ENCODE measurements at places on chromosomes 5 and 9.
A peak's percentile ranks its signal among the peaks of the same experiment; 100 is the strongest.

GRCh38 chr5:108562205-108562454 is 180.2 kb upstream of the FBXL17 start:
- DNase-seq: no peak

DNA sequence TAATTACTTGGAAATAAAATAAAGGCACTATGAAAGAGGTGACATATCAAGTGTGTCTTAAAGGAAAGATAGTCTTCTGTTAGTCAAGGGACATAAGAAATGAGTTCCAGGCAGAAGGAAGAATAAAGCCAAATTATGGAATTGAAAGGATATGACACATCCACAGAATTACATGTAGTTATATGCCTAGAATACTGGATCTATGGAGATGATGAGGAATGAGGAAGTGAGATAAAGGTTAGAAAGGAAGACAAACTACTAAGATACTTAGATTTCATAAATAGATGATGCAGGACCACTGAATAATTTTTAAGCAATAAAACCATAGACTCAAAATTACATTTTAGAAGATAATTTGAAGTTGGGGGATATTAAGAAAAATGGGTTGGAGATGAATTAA is 609.8 kb downstream of the PTPRD start:
- DNase-seq: peak; percentile 8

GRCh38 chr5:149278451-149279210 is 7.0 kb downstream of the AFAP1L1 start:
- no peak for DNase-seq

- no peak for DNase-seq
These were observed 92.8 kb upstream of the SLCO6A1 start for GRCh38 chr5:102591650-102592049.

DNA sequence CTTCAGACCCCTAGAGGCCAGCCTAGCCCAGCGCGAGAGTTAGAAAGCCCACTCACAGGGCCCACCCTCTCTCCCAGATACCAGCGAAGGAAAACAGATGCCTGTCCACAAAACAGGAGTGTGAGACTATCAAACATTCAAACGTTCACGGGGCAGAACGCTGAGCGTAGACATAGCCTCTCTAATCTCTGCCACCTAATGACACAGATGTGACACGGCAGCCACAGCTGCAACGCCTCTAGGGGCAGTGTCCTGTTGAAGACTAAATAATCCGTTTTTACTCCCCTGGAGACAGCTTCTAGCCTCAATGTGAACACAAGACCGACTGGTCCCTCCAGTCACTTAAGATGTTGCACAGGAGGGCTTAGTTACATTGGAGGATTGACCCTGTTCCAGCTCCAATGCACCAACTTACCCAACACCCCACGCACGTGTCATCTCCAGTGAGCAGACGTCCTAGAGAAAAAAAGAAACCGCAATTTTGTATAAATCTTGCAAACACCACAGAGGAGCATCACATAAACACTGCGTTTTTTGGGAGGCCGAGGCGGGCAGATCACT is 14.3 kb downstream of the DIPK1B start:
- DNase-seq: peak; percentile 45

GRCh38 chr9:69081261-69081660 is 45.7 kb downstream of the FXN start:
- no peak for DNase-seq

- peak; percentile 59 for DNase-seq
These were observed 53.7 kb downstream of the ZNF622 start for GRCh38 chr5:16411741-16412455.

DNA sequence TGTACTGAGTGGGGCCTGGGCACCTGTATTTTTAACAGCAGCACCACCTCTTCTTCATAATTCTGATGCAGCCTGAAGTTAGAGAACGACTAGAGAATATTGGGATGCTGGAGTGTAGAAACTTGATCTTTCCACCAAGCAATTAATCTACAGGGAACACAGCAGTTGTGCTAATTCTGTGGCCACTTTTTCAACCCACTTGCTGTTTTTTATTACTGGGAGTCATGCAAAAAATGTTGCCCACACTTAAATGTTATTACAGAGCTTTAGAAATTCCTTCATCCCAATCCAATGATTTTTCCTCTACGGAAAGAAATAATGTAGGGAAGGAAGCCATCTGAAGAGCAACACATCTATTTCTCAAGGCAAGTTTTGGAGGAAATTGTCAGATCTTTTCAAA is 190.9 kb upstream of the TUT7 start:
- peak; percentile 79 for DNase-seq

DNA sequence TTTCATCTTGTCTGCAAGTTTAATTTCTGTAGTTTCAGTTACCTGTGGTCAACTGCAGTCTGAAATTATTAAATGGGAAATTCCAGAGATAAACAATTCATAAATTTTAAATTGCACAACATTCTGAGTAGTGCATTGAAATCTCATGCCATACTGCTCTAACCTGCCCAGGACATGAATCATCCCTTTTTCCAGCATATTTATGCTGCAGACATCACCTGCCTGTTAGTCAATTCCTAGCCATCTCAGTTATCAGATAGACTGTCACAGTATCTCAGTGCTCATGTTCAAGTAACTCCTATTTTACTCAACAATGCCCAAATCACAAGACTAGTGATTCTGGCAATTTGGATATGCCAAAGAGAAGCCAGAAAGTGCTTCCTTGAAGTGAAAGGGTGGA is 223.0 kb upstream of the GRIA1 start:
- no peak for DNase-seq

- DNase-seq: peak; percentile 35
These were observed 411.0 kb downstream of the MAT2B start for GRCh38 chr5:163916376-163916775.

DNA sequence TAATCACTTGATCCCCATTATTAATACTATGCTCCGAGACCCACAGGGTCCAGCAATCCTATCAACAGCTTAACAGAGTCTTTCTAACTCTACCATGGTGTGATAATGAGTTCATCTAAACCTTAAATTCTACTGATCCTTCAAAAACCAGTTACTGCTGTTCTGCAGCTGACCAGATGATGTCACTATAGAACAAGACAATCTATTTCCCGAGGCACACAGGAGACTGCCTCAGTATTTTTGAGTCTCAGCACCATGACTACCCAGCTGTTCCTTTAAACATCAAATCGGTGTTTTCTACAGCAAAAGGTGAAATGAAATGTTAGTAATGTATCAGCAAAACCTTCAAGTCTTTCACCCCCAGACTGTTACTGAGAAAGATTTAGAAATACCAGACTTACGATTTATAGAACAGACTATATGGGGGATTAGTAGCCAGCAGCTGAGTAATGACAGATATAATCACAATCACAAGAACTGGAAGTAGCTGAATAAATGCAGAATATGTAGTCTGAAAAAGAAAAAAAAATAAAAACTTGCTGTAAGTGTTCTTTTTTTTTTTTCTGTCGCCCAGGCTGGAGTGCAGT is 16.9 kb downstream of the DNAJC18 start:
- DNase-seq: peak; percentile 72

- peak; percentile 82 for DNase-seq
These were observed 649 bp downstream of the STK10 start for GRCh38 chr5:172187118-172188032.

GRCh38 chr5:34789021-34789531 is 49.9 kb upstream of the TTC23L start:
- peak; percentile 73 for DNase-seq

GRCh38 chr5:33433303-33434240 is 7.2 kb upstream of the TARS1 start:
- peak; percentile 22 for DNase-seq

GRCh38 chr5:141199359-141200235 is at the start of gene PCDHB11:
Gene PCDHB11 (plus strand): TSS chr5:141199627. CDS start chr5:141199775, 148 bp downstream.
- DNase-seq: no peak

DNA sequence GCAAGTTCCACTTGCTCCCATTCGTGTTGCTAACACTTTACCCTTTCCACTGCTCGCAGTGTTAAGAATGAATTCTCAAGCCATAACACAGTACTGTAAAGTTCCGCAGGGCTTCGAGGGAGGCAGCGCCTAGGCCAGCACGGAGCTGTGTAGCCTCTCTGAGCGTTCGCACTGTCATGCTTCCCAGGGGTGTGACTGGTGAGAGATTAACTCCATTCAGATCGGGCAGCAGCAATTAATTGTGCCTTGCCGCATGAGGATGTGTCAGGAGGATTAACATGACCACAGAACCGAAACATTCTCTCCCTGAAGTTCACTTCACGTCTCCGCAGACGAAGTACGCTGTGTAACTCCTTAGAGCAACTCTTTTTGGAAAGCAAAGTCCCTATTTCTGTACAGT is 23.2 kb downstream of the ZBTB34 start:
- no peak for DNase-seq

DNA sequence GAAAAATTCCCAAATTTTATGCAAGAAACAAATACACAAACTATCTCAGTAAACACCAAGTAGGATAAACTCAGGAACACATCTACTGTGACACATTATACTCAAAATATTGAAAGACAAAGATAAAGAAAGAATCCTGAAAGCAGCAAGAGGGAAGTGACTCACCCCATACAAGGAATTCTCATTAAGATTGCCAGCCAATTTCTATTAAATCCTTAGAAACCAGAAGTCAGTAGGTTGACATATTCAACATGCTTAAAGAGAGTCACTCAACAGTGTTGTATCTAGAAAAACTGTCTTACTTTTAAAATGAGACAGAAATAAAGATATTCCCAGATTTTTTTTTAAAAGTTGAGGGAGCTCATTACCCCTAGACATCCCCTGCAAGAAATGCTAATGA is 15.5 kb downstream of the SPATA31E1 start:
- peak; percentile 43 for DNase-seq

DNA sequence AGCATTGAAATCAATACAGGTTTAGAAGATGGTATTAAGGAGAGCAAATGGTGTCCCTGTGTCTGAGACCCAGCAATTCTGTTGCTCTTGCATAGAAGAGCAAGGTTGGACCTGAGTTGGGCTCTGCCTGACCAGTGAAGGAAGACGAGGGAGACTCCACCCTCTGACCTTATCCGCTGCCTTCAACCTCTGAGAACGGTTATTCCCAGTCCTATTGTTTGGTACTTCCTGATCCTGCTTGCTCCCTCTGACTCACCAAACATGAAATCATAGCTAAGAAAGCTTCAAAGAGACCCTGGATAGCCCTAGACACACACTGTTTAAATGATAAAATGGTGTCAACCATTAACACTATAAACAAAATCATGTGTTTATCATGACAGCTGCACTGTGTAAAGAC is 218.5 kb downstream of the PLK2 start:
- no peak for DNase-seq

- DNase-seq: no peak
These were observed 233.7 kb downstream of the SMARCA2 start for GRCh38 chr9:2248768-2249265.

- DNase-seq: peak; percentile 83
These were observed 65.3 kb upstream of the MYO10 start for GRCh38 chr5:17001428-17001827.

DNA sequence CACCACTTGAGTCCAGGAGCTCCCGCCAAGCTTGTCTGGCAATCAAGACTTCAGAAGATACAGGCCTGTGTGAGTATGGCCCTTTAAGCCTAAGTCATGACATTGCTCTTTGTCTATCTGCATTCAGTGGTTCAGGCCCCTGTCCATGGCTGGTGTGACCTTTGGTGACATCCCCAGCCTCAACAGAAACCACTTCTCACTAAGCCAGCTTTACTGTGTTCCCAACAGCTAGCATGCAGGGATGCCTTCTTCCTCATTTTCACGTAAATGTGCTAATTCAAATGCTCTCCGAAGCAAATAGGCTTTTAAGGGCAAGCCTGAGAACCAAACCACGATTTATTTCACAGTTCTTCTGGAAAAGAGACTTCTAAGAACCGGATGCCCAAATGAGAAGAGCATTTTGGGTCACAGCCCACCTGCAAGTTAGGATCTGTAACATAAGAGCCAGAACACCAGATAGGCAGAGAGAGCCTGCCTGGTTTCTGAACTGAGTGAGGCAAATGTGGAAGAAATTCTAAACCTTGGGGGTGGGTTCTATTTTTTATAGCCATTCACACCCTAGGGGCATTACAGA is 14.9 kb downstream of the CD180 start:
- no peak for DNase-seq

GRCh38 chr9:134275375-134275774 is 50.9 kb upstream of the RXRA start:
- DNase-seq: no peak

DNA sequence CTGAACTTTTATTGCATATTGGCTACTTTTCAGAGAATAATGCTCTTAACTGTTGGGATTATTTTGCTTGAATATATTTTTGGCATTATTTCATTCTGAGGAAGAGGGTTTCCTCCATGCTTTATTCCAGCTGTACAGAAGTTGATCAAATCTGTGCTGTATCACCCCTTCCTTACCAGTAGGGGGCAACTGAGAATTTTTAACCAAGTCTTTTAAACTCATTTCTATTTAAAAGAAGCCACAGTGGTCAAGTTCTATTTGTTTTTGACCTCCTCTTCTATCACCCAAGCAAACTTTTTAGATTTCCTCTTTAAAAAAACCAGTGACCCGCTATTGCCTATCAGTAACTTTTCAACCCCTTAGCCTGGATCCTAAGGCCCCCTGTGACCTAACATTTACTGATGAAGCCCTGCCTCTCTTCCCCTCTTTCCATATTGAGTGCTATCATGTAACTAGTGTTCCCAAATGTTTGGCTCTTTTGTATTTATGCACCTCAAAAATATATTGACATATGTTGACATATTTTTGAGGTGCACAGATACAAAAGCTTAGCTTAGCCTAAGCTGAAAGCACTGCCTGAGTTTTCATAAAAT is 80.6 kb downstream of the FBXO4 start:
- DNase-seq: peak; percentile 19

DNA sequence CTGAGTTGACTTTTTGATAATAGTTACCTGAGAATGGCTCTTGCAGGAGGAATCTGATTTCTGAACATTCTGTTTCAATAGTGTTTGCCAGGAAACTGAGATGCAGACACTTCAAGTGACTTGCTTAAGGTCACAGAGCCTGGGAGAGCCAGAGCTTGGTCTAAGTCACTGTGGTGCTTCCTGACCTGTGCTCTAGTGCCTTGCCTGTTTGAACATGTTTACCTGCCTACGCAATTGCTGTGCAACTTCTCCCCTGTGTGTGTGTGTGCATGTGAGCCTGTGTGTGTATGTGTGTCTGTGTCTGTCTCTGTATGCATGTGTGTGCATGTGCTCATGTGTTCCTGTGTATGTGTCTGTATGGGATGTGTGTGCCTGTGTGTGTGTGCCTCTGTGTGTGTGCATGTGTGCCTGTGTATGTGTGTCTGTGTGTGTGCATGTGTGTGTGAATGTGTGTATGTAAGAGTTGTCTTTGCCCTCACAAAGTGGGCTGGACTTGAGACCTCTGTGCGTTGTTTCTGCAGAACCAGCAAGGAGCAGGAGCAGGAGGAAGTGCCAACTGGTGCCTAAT is 185.8 kb downstream of the GADD45G start:
- no peak for DNase-seq

- DNase-seq: no peak
These were observed 234.3 kb downstream of the TLE4 start for GRCh38 chr9:79806086-79806485.

- peak; percentile 29 for DNase-seq
These were observed 112.7 kb downstream of the OSTF1 start for GRCh38 chr9:75200892-75201470.

- peak; percentile 43 for DNase-seq
These were observed 376.0 kb upstream of the PAPPA start for GRCh38 chr9:115777610-115778009.

Measured in fibroblast of skin of right biceps (primary cell).